ENCODE measurements at places on chromosomes 12 and 14. TPM values are rescaled to one million over a fixed set of nuclear protein-coding genes. Genes with fewer than 3 reads are reported as not detected.

GPRC5D gene
- not detected for total RNA-seq

MAP1LC3B2 gene
- 2.1 TPM for total RNA-seq

SLCO1B1 gene
- total RNA-seq = not detected

GTF2A1 gene
- total RNA-seq = 75.7 TPM

ASCL1 gene
- 14.5 TPM for total RNA-seq

KRT77 gene
- not detected for total RNA-seq

TRHDE gene
- total RNA-seq = 24.2 TPM
